ENCODE measurements at places on chromosomes 2 and 18.

- no peak for DNase-seq
Measured at GRCh38 chr18:67511840-67512239, 4.7 kb downstream of the DSEL start.

GRCh38 chr2:9089831-9090230 is 86.3 kb upstream of the MBOAT2 start:
- DNase-seq = no peak

DNA sequence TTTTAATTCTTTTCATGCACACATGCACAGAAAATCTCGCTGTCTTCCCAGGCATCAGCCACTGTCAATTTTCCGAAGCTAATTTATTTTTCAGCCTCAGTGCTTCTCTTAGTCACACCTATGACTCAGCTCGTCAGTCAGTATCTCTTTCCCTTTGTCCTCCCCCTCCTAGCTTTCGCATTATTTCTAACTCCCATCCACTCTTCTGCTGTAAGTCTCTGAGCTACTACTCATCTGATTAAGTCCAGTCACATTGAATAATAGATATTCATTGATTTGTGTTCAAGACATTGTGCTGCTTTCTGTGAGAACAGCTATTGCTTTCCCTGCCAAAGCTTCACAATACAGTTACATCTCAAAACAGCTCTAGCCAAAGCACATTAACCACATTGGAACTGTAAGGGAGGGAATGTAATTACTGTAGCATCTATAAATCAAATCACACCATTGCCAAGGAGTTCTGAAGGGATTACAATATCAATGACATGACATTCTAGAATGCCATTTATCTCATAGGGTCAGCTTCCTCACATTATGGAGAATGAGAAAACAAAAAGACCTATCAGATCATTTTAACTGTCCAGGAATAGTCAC is 89.4 kb downstream of the SCN3A start:
- DNase-seq = no peak

DNA sequence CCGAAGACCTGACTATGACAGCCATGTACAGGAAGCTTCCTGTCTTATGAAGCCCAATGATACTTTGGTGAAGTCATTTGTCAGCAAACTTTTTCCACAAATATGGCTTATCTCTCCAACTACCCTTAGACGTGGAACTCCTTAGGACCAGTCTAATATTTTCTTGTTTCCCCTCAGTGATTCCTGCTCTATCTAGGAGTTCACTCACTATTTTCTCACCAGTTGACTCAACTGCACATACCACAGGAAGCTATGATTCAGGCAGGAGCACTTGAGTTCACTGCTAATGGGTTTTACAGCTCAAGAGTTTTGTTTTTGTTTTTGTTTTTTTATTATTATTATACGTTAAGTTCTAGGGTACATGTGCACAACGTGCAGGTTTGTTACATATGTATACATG is 109.3 kb downstream of the ANTXR1 start:
- DNase-seq = no peak
